ENCODE measurements at places on chromosomes 6 and 20. TPM values are rescaled to one million over a fixed set of nuclear protein-coding genes. Genes with fewer than 3 reads are reported as not detected.
A peak's percentile ranks its signal among the peaks of the same experiment; 100 is the strongest.

GRCh38 chr6:76742919-76743318 is 670.5 kb upstream of the IMPG1 start:
- H3K36me3 ChIP-seq, result no peaks in the 10 kb centered on the region
- DNase-seq, result no peak
- H3K4me3 ChIP-seq, result no peak overlapping the region
- H3K27ac ChIP-seq, result no peak overlapping the region

GRCh38 chr6:134196568-134197193 is 121.2 kb downstream of the SGK1 start:
- H3K4me1 ChIP-seq, result peaks cover 11% of the 10 kb centered on the region
- no peak for DNase-seq
- no peak overlapping the region for H3K27ac ChIP-seq
- H3K4me3 ChIP-seq, result no peak overlapping the region

DNA sequence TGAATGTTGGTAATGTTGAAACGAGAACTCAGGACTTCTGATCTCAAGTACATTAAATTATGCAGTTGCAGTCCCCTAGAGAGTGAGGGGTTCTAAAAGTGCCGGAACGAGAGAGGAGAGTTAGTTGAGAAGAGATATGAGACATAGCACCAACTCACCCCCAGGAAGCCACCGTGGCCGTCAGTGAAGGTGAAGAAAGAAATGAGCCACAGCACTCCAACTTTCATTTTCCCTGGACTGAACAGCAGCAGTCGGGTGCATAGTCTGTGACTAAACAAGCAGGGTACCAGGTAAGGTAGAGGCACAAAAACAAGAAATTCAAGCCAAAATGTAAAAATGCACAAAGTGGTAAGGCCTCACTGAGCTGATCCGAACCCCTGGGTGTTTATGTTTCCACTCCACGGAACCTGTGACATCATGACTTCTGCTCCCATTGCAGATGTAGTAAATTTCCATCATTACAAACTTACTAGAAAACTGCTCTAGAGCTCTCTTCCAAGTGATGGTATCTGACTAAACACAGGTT is 13.2 kb downstream of the ADGRF1 start:
- H3K4me3 ChIP-seq, result no peak overlapping the region
- H3K4me1 ChIP-seq, result no peaks in the 10 kb centered on the region
- H3K27me3 ChIP-seq, result no peaks in the 10 kb centered on the region
- no peak for DNase-seq
- no peak overlapping the region for H3K27ac ChIP-seq

DNA sequence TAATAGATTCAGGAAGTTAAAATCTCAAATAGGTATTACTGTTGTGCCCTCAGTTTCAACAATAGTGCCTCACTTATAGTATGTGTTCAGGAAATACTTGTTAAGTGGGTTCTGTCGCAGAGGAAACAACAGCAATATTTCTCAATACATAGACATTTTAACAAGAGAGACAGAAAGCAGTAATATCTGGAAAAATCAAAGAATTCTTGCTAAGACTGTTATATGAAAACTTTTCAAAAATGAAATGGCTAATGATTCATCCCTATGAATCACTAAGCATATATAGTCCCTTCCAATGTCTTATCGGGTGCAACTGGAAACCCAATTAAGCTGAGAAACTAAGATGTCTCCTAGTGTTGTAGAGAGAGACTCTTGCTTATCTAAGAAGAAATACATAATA is 668.9 kb downstream of the TFAP2A start:
- no peak for DNase-seq
- no peaks in the 10 kb centered on the region for H3K36me3 ChIP-seq
- H3K4me1 ChIP-seq, result no peaks in the 10 kb centered on the region
- no peaks in the 10 kb centered on the region for H3K27me3 ChIP-seq

DNA sequence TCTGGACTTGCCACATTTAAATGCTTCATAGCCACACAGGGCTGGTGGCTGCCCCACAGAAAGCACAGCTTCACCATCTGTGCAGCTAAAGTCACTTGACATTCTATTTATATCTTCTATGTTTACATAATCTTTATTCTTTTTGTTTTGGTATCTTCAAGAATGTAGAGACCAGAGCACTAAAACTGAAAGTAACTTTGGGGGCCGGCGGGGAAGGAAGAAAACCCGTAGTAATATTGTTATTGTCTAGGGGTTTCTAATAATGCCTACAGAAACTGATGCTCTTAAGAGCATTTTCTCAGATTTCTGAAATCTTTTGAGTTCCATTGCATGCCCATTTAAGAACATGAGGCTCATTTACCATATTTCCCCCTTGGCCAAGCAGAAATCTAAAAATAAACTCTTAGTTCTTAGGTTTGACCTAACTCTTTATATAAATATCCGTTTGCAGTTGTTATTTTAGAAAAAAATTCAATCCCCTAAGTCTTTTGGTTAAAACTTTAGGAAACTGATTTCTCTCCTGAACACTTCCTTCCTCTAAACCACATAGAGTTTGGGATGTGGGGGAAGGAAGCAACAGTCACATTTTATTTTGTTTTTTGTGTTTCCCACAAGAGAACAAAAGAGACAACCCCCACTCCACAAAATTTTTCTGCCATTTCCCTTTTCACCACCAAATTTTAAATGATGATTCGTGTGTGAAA is 207.6 kb downstream of the OGFRL1 start:
- H3K27me3 ChIP-seq, result no peaks in the 10 kb centered on the region
- peaks cover 17% of the 10 kb centered on the region for H3K4me1 ChIP-seq

- no peak overlapping the region for H3K27ac ChIP-seq
- no peaks in the 10 kb centered on the region for H3K27me3 ChIP-seq
- DNase-seq, result no peak
- H3K4me1 ChIP-seq, result no peaks in the 10 kb centered on the region
These were observed 860.5 kb downstream of the DHX35 start for GRCh38 chr20:39822667-39823066.

GRCh38 chr6:111798281-111798725 is 74.9 kb downstream of the FYN start:
- H3K4me3 ChIP-seq, result no peak overlapping the region
- no peak overlapping the region for H3K27ac ChIP-seq
- no peaks in the 10 kb centered on the region for H3K27me3 ChIP-seq
- no peaks in the 10 kb centered on the region for H3K4me1 ChIP-seq
- no peaks in the 10 kb centered on the region for H3K36me3 ChIP-seq

DNA sequence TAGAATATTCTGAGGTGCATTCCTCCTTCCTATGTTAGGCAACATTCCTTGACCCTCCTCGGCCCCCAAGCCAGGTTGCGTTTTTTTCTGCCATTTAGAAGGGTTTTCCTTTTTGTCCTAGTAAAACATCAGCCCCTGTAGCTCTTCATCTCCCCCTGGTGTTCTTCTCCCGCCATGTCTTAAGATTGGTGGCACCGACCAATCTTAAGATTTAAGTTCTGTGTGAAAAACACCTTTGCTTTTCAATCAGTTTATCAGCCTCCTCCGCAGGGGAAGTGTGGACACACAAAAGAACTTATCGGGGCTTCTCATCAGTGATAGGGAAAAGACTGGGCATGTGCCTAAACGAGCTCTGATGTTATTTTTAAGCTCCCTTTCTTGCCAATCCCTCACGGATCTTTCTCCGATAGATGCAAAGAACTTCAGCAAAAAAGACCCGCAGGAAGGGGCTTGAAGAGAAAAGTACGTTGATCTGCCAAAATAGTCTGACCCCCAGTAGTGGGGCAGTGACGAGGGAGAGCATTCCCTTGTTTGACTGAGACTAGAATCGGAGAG is 719 bp upstream of the EDN1 start:
- no peak for DNase-seq
- H3K36me3 ChIP-seq, result no peaks in the 10 kb centered on the region
- H3K4me3 ChIP-seq, result peak overlapping the region; percentile 74
- peaks cover 7% of the 10 kb centered on the region for H3K4me1 ChIP-seq

DNA sequence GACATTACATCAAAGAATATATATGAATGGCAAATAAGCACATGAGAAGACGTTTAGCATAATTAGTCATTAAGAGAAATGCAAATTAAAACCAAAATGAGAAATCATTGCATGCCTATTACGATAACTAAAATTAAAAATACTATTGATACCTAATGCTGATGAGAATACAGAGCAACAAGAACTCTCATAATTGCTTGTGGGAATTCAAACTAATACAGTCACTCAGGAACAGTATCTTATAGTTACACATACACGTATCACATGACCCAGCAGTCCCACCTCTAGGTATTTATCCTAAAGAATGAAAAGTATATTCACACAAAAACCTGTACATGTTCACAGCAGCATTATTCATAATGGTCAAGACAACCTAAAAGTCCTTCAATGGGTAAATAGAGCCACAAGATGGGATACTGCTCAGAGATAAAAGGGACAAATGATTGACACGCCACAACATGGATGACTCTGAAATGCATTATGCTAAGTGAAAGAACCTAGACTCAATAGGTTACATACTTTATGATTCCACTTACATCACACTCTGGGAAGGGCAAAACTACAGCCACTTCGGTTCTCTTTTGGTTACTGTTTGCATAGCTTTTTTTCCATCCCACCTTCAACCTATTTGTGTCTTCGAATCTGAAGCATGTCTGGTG is 16.4 kb downstream of the CPXM1 start:
- H3K27me3 ChIP-seq, result no peaks in the 10 kb centered on the region
- H3K4me3 ChIP-seq, result no peak overlapping the region
- H3K4me1 ChIP-seq, result no peaks in the 10 kb centered on the region

GRCh38 chr6:71190809-71191208 is 97.8 kb upstream of the OGFRL1 start:
- H3K36me3 ChIP-seq, result no peaks in the 10 kb centered on the region
- no peaks in the 10 kb centered on the region for H3K4me1 ChIP-seq
- H3K27ac ChIP-seq, result no peak overlapping the region
- DNase-seq, result no peak
- H3K27me3 ChIP-seq, result no peaks in the 10 kb centered on the region
- H3K4me3 ChIP-seq, result no peak overlapping the region

DNA sequence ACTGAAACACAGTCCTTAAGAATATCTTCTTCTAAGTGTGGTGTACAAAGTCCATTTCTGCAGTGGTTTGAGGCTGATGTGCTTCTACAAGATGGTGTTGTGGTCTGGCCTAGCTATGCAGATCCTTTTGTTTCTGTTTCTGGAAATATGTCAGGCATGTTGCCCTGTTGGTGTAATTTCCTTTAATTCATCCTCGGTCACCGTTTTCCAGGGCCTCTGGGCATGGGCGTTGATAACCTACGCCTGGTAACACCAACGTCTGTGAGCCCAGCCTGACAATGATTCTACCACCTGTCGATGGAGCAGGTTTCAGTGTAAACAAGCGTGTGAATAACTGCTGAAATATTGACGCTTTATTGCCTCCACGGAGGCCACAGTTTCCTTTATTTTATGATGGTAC is 33.3 kb upstream of the AFDN start:
- no peaks in the 10 kb centered on the region for H3K36me3 ChIP-seq

DNA sequence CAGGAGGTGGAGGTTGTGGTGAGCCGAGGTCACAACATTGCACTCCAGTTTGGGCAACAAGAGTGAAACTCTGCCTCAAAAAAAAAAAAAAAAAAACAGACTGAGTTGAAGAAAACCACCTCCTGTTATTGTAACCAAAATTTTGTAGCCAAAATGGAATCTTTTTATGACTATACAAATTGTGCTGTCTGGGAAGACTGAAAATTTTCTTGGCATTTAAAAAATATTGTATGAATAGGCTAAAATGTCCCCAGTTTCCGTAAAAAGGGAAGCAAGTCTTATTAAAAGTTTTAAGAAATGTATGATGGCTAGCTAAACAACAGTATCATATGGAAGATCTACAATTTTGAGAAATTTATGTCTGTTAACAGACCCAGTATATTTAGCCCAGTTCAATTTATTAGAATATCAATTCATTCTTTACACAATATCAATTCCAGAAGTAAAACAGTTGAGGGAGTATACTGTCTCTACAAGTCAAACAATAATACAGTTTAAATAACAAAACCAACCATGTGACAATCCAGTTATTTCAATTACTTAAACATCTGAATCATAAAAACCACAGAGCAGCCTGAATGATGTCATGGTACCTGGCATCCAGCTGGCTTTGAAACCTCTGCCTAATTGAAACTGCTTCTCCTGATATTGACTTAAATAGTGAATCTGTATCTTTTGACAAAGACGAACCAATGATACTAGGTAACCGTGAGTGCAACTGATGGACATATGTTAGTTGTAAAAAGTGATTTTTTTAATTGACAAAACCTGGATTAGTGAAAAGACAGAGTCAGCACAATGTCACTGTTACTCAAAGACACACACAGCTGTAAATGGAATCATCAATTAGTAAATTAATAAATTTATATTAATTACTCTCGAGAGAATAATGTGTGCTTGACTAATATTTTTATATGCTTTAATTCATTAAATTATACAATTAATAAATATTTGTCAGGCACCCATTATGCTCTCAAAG is 166.6 kb upstream of the MARCKS start:
- H3K4me3 ChIP-seq, result no peak overlapping the region
- no peak overlapping the region for H3K27ac ChIP-seq
- no peaks in the 10 kb centered on the region for H3K36me3 ChIP-seq
- no peak for DNase-seq

DNA sequence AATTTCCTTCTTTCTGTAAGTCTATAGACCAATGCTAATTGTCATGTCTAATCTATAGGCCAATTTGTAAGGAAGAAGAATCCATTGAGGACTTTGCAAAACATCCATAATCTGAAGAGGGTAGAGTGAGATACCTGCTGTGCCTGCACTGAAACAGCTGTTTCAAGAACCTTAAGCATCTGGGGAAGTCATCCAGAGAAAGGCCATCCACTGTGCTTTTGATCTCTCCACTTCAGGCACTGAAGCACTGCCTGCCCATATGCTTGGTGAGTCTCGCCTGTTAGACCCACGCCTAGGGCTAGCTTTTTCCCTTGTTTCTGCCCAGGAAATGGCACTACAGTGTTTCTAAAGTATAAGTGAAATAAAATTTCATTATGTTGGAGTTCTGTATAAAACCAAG is 921.8 kb upstream of the EPHA7 start:
- no peak overlapping the region for H3K4me3 ChIP-seq
- no peaks in the 10 kb centered on the region for H3K27me3 ChIP-seq
- H3K4me1 ChIP-seq, result no peaks in the 10 kb centered on the region
- no peaks in the 10 kb centered on the region for H3K36me3 ChIP-seq
- DNase-seq, result no peak
- H3K27ac ChIP-seq, result no peak overlapping the region

- peaks cover 26% of the 10 kb centered on the region for H3K4me1 ChIP-seq
- no peak overlapping the region for H3K4me3 ChIP-seq
- DNase-seq, result no peak
- H3K36me3 ChIP-seq, result no peaks in the 10 kb centered on the region
- H3K27ac ChIP-seq, result no peak overlapping the region
- H3K27me3 ChIP-seq, result no peaks in the 10 kb centered on the region
These were observed 42.8 kb downstream of the SOBP start for GRCh38 chr6:107532706-107533105.

- no peak overlapping the region for H3K27ac ChIP-seq
- no peaks in the 10 kb centered on the region for H3K4me1 ChIP-seq
- no peak overlapping the region for H3K4me3 ChIP-seq
- no peaks in the 10 kb centered on the region for H3K27me3 ChIP-seq
- H3K36me3 ChIP-seq, result no peaks in the 10 kb centered on the region
These were observed 6.6 kb upstream of the SERPINB9 start for GRCh38 chr6:2909718-2910117.

- H3K4me3 ChIP-seq, result peak within 1 kb of the TSS; percentile 27
- H3K27ac ChIP-seq, result no peak within 1 kb of the TSS
- no peaks in the 10 kb centered on the region for H3K27me3 ChIP-seq
- no peak for DNase-seq
These were observed at the start of gene TMEM244 for GRCh38 chr6:129860908-129861665. TSS of gene TMEM244 (minus strand) at chr6:129861315. CDS start at chr6:129861188, 127 bp downstream.

RALGAPB gene
- 50.2 TPM for total RNA-seq

FNDC11 gene
- total RNA-seq, result not detected

EPHA7 gene
- total RNA-seq, result 0.14 TPM

ZMYND8 gene
- 27.2 TPM for total RNA-seq

GRM4 gene
- total RNA-seq, result not detected

CCND3 gene
- total RNA-seq, result 170 TPM

SLC2A10 gene
- 49.0 TPM for total RNA-seq
